Right atrium auricular region (tissue), 2 donors: ENCODE measurements at places on chromosomes 12 and 14. TPM values are rescaled to one million over a fixed set of nuclear protein-coding genes. Genes with fewer than 3 reads are reported as not detected.

DNA sequence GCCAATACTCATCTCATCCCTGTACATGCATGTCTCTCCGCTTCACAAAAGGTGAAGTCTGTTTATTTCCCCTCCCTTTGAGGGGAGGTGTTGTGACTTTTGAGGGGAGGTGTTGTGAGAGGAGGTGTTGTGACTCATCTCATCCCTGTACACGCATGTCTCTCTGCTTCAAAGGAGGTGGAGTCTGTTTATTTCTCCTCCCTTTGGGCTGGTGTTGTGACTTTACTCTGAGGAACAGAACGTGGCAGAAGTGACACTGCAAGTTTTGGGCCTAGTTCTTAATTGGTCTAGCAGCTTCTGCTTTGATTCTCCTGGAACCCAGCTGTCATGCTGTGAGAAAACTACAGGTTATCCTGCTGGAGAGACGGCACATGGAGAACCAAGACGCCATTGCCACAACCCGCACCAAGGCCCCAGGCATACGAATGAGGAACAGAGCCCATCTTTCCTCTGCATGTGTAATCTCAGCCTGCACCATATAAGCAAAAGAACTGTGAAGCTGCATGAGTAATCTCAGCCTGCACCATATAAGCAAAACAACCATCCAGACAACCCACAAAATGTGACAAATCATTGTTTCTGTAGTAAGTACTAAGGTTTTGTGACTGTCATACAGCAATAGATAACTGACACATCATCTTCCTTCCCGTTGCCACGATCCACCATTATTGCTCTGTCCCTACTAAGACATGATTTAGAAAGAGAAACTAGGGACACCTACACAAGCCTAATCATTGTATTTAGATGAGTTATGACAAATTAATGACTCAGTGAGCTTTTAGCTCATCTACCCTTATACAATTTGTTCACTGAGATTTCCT is 30.0 kb downstream of the GALNT4 start:
- H3K4me3 ChIP-seq = no peak overlapping the region
- no peaks in the 10 kb centered on the region for H3K27me3 ChIP-seq
- no peak overlapping the region for H3K27ac ChIP-seq
- H3K36me3 ChIP-seq = no peaks in the 10 kb centered on the region
- DNase-seq = no peak

GRCh38 chr12:52952076-52952801 is 3.3 kb downstream of the KRT18 start:
- no peaks in the 10 kb centered on the region for H3K27me3 ChIP-seq
- no peak overlapping the region for H3K4me3 ChIP-seq
- no peaks in the 10 kb centered on the region for H3K36me3 ChIP-seq
- DNase-seq = no peak

DNA sequence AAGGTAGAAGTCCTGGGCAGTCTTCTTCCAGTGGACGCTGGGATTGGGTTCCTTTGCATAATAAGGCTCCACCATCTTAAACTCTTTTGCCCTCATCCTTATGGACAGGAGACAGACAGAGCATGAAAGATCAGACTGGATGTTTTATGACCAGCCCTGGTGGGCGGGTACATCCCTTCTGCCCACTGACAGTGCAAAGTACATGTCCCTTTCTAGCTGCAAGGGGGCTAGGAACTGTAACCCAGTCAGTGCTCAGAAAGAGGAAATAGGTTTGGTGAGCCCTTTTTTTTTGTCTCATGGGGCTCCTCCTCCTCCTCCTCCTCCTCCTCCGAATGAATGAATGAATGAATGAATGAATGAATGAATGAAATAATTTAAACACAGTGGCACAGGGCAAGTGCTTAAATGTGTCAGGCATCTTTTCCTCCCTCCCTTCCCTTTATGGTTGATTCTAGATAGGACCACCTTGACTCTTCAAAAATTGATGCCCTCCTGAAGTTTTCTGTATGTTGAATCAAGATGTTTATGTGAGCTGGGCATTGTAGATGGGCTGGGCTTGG is 36.4 kb upstream of the HNF1A start:
- no peak for DNase-seq
- H3K27ac ChIP-seq = no peak overlapping the region
- no peaks in the 10 kb centered on the region for H3K27me3 ChIP-seq
- H3K4me1 ChIP-seq = no peaks in the 10 kb centered on the region

- H3K36me3 ChIP-seq = no peaks in the 10 kb centered on the region
- H3K4me1 ChIP-seq = no peaks in the 10 kb centered on the region
- peak; percentile 75 for DNase-seq
- peak within 1 kb of the TSS; percentile 75 for H3K27ac ChIP-seq
- H3K27me3 ChIP-seq = no peaks in the 10 kb centered on the region
Observed at GRCh38 chr12:53231921-53232645, at the start of gene RARG. Gene RARG (minus strand): TSS chr12:53232209. CDS start chr12:53227545, 4,664 bp downstream.

The ZDHHC17 gene
- total RNA-seq = 14.5 TPM
